ENCODE measurements at places on chromosomes 2 and 18. TPM values are rescaled to one million over a fixed set of nuclear protein-coding genes. Genes with fewer than 3 reads are reported as not detected.

ANKRD30B gene
- not detected for total RNA-seq

ATP6V1B1 gene
- total RNA-seq: not detected

BMP10 gene
- not detected for total RNA-seq

CCDC74A gene
- total RNA-seq: 0.32 TPM

CXCR1 gene
- 0.12 TPM for total RNA-seq
